ENCODE measurements at places on chromosomes 3 and 15.

- no peak for DNase-seq
Measured at GRCh38 chr15:64247535-64247905, 84.7 kb upstream of the PPIB start.

DNA sequence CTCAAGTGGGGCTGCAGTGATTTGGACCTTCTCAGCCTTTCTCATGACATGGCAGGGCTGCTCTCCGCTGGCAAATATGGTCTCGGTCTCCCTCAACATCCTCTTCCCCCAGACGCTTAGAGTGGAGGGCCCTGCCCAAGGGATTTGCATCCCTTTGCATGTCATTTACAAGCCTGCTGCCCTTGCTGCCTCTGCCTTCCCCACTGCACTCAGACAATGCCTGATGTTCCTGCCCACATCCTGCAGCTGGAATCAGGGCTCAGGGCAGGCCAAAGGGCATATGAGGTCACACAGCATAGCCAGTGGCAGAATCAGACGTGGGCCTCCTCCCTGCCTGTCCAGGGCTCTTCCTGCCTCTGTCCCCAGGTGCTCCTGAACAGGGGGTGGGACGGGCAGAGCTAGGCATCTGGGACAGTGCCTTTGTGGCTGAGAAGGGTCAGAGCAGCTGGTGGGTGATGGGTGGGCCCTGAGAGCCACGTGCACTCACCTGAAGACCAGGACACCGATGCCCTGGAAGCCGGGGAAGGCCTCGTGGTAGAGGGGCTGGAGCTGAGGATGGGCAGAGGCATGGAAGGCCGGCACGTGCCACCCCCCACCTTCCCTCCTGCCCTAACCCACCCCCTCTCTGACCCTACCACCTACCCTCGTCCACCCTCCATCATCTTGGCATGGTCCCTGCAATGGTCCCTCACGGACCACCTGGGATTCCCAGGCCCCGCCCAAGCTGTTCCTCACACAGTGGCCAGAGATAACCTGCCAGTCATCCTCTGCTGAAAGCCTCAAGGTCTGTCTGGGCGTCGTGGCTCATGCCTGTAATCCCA, 27.4 kb upstream of the GOLGA6C start:
- DNase-seq: no peak

GRCh38 chr3:60746043-60746638, 505.1 kb downstream of the FHIT start:
- DNase-seq: no peak

- DNase-seq: no peak
Measured at GRCh38 chr3:141726483-141726882, 11.6 kb upstream of the RNF7 start.

- DNase-seq: no peak
Measured at GRCh38 chr15:55484917-55485672, 22.9 kb downstream of the DNAAF4 start.

DNA sequence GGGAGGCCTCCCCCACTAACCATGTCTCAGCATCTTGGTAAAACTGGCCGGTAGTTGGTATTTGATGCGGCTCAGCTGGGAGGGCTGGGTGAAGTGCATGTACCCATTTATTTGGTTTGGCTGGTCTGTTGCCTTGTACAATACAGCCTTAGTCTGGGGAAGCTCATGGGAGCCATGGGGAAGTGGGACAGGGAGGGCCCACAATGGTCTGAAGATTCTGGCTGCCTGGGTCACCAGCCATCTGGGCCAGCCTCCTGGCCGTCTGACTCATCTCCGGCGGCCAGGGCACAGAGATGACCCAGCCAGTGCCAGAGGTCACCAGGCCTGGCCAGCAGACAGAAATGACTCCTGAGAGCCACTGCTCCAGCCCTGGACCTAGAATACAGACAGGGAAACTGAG, 51.6 kb upstream of the SMAD6 start:
- DNase-seq: peak; percentile 90

GRCh38 chr15:61390138-61390537, 161.0 kb upstream of the RORA start:
- DNase-seq: no peak

DNA sequence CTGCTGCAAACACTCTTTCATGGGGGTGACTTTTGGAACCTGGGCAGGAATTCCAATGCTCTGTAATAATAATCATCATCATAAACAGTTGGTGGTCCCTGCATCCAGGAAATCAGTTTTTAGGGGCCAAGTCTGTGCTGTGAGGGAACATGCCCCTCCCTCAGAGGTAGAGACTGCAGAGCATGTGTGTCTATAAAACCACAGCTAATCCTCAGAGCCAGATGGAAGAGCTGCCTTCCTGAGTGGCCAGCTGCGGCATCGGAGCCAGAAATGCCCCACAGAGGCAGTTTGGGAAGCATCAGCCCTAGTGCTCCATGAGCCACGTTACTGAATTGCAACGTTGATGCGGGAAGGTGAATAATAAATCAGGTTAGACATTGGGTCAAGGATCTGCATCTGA, 12.9 kb upstream of the TPM1 start:
- DNase-seq: no peak

DNA sequence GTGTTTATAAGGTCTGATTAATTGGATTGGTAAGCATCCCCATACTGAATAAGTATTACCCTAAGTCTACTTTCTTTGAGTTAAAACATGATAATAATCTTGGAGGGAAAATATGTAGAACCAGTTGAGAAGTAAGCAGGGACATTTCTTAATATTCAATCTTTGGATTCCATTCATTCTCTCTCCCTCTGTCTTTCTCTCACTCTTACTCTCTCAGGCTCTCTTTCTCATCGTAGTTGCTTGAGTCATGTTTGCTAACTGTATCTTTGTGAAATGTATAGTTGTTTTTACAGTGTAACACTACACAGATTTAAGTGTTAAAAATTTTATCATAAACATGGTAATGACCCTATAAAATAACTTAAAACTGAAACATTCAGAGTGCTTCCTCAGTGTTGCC, 163.8 kb downstream of the RSRC1 start:
- DNase-seq: no peak

DNA sequence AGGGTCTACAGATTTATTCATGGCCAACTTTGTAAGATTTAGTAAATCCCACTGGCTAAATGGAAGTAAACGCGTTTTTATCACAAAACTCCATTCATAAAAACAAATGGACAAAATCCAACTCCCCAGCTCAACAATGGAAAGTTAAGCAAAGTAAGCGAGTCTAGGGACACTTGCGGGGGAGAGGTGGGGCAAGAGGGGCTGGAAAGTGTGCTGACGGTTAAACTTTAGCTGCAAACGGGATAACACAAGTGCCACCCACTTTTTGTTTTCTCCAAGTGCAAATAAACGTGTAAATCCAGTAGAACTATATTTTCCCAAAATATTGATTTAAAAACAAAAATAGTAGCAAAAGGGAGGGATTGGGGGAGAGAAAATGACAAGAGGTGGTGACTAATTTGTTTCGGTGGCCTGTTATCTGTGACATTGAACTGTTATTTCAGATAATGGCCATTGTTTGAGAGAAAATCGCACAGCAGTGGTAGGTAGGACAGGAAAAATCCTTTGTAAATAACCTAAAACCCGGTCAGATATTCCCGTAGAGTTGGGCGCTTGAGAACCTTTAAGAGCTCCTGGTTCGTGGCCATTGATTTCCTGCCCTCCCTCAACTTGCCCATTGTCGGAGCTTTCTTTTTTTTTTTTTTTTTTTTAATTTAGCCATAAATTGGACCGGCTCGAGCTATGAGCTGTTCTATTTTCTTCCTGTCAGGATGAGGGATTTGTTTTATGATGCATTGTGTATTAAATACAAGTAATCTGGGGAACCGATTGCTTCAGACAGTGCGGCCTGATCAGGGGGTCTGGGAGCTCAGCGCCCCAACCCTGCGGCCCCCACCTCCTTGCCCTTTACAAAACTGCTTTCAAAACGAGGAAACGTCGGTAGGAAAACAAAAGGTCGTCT, 514.8 kb downstream of the MECOM start:
- DNase-seq: no peak

- DNase-seq: no peak
Measured at GRCh38 chr3:157099326-157100095, 60.4 kb downstream of the CCNL1 start.

DNA sequence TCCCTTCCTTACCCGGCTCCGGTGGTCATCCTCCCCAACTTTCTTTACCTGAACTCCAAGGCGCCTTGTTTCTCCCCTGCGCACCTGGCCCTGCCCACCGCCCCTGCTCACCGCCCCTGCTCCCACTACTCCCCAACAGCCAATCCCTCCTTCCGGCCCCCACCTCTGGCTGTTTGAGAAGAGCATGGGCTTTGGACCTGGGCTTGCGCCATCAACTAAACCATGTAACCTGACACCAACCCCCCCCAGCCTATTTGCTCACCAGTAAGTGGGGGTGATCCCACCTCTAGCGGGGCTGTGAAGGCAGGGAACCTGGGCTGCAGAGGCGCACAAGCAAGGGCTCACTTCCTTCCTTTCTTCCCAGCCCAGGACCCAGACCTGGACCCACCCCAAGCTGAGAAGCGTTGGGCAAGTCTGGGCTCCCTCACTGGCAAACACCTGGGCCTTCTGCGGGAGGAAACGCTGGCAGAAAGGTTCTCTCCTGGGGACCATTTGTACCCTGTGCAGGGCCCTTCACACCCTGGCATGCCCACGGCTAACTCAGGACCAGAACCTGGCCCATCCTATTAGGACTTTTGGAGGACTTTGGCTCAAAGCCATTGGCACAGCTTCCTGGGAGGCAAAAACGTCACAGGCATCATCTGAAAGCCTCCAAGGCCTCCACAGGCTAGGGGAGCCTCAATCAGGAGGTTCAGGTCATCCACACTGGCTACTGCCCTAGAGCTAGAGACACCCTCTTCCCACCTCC, at the start of gene PLXNB1:
TSS of gene PLXNB1 (minus strand) at position 127 of the 748 bp plus-strand sequence. CDS start 5,475 bp downstream, outside the sequence.
- DNase-seq: no peak

DNA sequence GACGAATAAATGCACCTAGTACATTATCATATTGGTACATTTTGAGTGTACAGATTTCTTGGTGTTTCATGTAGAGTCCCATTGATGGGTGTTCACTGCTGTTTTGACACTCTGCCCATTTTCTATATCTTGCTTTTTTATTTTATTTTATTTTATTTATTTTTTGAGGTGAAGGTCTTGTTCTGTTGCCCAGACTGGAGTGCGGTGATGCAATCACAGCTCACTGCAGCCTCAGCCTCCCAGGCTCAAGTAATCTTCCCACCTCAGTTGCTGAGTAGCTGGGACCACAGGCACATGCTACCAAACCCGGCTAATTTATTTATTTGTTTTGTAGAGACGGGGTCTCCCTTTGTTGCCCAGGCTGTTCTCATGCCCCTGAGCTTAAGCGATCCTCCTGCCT, 44.2 kb downstream of the DNAJC13 start:
- DNase-seq: no peak

GRCh38 chr15:47405365-47406162, 311.7 kb upstream of the SEMA6D start:
- no peak for DNase-seq

DNA sequence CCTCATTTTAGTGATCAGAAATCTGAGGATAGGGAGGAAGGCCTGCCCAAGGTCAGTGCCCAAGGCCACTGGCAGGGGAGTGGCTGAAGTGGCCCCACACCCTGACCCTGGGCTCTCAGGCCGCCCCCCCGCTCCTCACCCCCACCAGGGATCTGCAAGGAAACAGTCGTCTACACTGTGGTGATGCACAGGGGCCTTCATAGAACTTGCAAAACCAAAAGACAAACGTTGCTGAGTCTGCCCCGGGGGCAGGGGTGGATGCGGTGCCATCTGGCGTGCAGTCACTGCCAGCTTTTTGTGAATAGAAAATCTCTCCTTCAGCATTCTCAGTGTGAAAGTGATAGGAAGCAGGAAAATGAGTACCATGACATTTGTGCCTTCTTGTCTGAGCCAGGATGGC, 41.3 kb downstream of the WHAMM start:
- DNase-seq: no peak

DNA sequence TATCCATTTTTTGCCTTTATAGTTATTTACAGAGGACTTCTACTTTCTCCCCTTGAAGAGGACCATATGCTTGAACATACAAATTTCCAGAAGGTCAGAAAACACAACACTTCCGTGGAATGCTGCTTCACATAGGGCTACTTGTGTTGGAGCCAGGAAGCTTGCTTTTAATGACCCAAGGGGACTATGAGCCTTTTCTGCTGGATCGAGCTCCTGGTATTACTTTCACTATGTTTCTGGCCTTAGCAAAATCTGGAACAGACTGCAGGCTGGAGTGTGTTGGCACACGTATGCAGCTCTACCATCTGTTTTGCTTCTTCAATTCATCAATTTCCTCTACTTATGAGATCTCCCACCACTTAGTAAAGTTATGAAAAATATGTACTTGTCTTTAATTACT, 69.3 kb upstream of the CBLB start:
- no peak for DNase-seq

DNA sequence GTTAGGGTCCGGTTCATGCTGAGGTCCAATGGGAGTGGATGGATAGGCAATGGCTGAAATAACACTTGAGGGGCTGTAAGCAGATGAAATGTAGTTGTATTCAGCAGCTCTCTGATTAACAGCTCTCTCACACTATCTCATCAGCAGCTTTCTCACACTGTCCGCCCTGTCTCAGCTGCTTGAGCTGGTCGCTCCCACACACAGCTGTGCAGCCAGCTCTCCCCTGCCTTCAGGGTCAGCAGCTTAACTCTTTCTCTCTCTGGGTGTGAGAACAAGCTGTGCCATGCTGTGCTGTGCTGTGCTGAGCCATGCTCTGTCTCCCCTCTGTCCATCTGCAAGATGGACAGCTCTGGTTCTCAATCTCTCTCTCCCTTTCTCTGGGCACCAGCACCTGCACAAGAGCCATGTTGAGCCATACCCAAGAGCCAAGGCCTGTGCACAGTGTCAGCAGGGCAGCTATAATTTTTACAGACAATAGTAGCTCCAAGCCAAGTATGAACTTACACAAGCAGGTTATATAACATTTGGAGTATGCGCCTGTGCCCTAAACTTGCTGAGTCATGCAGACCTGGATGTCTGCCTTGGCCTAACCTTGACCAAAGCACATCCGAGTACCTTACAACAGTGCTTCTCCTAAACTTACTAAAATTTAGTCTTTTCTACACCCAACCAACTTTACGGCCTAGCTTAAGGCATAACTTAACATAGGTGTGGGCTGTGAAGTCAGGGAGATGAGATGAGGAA, 291.3 kb upstream of the TRIM42 start:
- no peak for DNase-seq

GRCh38 chr3:184409331-184409926, 29.6 kb downstream of the CHRD start:
- no peak for DNase-seq

GRCh38 chr3:167772992-167773391, 37.5 kb downstream of the SERPINI1 start:
- DNase-seq: no peak

GRCh38 chr3:33218446-33219174, at the start of gene SUSD5:
Gene SUSD5, minus strand, starts transcription at chr3:33218810. Its CDS starts 13 bp downstream, at chr3:33218797.
- no peak for DNase-seq

- peak; percentile 93 for DNase-seq
Measured at GRCh38 chr3:18739099-18739433, 313.9 kb upstream of the SATB1 start.

DNA sequence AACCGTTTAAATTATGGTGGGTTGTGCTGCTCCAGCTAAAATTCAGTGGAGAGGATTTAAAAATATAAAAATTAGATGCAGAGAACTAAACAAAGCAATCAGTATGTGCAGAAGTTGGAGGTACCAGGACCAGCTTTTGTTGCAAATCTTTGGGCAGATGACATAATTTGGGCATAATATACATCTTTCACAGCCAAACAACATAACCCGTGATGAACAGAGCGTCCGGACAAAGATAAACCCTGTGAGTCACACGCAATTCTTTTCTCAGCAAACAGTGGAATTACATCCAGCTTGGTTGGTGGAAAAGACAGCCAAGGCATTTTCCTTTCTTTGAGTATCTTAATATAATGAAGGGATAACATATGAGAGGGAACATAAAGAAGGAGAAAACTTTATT, 419.4 kb upstream of the ADAMTS9 start:
- DNase-seq: no peak

- peak; percentile 94 for DNase-seq
Measured at GRCh38 chr15:91854639-91854990, 1.1 kb downstream of the SLCO3A1 start.

GRCh38 chr3:53680028-53680427, 166.2 kb downstream of the CHDH start:
- DNase-seq: no peak
